Omental fat pad (tissue), 4 donors: ENCODE measurements at places on chromosomes 7 and 10. TPM values are rescaled to one million over a fixed set of nuclear protein-coding genes. Genes with fewer than 3 reads are reported as not detected.

The ACBD7 gene
- not detected for total RNA-seq

The PILRA gene
- total RNA-seq = 9.6 TPM

The USP54 gene
- total RNA-seq = 28.1 TPM

The COBL gene
- total RNA-seq = 26.9 TPM

The LRMDA gene
- 12.0 TPM for total RNA-seq

The LIPN gene
- not detected for total RNA-seq

The PNLIPRP3 gene
- 0.63 TPM for total RNA-seq

The ACTR1A gene
- total RNA-seq = 117 TPM

The ZNF37A gene
- 27.0 TPM for total RNA-seq

The C1GALT1 gene
- total RNA-seq = 38.3 TPM

The UCN3 gene
- total RNA-seq = not detected

The SLC18A3 gene
- not detected for total RNA-seq

The GLUD1 gene
- 140 TPM for total RNA-seq

The FGFBP3 gene
- 0.28 TPM for total RNA-seq

The ACTL6B gene
- total RNA-seq = not detected

The CAV2 gene
- total RNA-seq = 144 TPM

The GHRHR gene
- not detected for total RNA-seq
